Cerebellar nuclear complex (tissue), 1 donor: ENCODE measurements at places on chromosomes 4 and X.

- DNase-seq = no peak
These were observed at the start of gene GALNTL6 for GRCh38 chr4:171812665-171813525. Gene GALNTL6, plus strand, starts transcription at chr4:171813404.

DNA sequence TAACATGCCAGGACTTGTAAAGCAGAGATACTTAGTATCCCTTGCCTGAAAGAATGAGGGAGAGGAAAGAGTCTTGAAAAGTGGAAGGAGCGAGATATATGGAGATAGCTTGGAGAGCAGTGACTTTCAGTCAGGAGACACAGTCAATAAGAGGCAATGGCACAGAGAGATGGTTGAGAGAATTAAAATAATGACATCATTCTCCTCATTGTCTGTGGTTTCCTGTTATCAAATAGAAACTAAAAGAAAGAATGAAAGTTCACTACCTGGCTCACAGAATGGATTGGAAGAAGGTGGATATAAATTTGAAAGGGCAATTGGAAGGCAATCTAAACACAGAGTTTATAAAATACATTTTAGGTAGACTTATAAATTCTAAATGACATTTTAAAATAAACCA, 760.2 kb upstream of the AADAT start:
- no peak for DNase-seq

GRCh38 chr4:7890635-7891393, 48.8 kb downstream of the AFAP1 start:
- no peak for DNase-seq

DNA sequence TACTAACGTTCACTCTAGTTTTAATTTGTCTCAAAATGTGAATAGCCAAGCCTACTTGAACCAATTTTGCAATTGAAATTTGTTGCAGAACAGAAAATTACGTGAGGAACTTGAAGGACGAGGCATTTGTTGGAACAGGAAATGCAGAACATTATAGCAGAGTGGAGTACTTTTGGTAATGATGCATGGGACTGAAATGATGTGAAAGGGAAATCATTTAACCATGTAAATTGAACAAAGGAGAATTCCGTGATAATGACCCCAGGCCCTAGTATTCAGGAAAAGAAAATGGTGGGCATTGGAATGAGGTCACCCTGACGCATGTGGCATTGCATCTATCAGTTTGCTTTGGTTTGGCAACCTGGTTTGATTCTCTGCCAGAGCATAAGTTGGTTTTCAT, 44.9 kb upstream of the BEND4 start:
- DNase-seq = no peak
